Hematopoietic multipotent progenitor cell treated with erythropoietin and hydrocortisone succinate and interleukin-3 and kit ligand, for 15 days (in vitro differentiated cells): ENCODE measurements at places on chromosomes 12 and 14.
A peak's percentile ranks its signal among the peaks of the same experiment; 100 is the strongest.

DNA sequence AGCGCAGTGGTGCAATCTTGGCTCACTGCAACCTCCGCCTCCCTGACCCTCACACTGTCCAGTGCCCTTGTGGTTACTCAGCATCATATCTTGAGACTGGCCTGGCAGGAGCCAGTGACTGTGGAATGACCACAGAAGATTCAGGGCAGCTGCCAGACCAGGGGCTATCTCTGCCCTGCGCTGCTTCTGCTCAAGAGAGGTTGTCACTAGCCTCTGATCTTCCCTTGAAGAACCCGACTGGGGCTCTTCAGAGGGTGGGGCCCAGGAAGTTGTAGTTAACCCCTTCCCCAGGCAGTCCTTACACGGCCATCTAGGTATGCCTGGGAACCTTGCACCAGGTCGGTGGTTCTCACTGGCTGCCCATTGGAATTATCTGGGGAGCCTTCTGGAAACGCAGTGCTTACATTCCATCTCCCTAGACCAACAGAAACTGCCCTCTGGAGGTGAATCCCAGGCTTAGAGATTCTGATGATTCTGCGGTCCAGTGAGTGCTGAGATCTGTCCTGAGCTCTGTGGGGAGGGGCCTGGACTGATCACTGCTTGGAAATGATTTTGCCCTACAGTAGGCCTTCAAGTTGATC, 41.4 kb downstream of the PLEKHG3 start:
- no peak for DNase-seq

- DNase-seq, result peak; percentile 9
Observed at GRCh38 chr12:132559652-132560363, 50.6 kb downstream of the LRCOL1 start.

DNA sequence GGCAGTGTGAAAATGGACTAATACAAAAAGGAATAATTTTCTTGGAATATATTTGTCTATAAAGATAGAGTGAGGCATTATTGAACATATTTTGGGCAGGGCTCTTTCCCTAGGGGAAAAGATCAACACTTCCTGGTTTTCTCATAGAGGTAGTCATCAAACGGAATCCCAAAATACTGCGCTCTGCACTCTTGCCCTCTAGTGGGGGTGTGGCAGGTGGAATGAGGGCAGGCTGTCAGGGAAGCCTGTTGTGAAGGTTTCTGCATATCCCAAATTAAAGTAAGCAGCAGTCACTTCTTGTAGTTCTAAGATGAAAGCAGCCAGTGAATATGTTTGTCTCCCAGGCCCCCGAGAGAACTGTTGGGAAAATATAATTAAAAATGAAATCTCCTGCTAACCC, 666.8 kb upstream of the TMEM132C start:
- DNase-seq, result no peak

GRCh38 chr12:130199581-130200390, 37.5 kb downstream of the FZD10 start:
- DNase-seq, result no peak

GRCh38 chr12:52400906-52401305, 5.2 kb downstream of the KRT82 start:
- no peak for DNase-seq

DNA sequence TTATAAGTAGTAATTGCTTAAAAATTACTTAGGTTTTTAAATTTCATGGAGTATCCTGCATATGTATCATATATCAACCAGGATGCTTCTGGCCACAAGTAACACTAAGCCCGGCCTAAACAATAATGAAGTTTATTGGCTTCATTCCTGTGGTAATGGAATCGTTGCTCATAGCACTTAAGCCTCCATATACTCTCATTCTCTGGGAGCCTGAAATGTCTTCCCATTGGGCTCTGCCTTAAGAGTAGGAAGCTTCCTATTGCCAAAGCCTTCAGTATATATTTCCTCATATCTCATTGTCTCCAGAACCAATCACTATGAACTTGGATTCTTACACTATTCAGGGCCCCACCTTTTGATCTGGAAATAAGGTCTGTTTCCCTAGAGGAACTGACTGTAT, 83.8 kb upstream of the DNM1L start:
- DNase-seq, result no peak

DNA sequence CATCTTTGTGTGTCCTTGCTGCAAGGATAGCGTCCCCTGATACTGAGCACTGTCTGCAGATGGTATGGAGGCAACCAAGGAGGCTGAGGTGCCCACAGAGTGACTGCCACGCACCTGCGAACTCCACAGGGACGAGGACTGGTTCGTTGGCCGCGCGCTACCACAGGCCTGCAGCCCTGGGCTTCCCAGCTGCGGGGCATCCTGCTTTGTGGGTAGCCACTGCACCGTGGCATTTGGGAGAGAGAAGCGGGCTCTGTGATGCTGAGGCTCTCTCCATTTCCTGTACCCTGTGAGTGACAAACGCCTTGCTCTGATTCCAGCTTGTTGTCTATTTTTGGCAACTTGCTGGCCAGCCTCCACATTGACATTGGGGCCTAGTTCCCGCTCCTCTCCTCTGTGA, 76.3 kb downstream of the SLC15A4 start:
- DNase-seq, result no peak

DNA sequence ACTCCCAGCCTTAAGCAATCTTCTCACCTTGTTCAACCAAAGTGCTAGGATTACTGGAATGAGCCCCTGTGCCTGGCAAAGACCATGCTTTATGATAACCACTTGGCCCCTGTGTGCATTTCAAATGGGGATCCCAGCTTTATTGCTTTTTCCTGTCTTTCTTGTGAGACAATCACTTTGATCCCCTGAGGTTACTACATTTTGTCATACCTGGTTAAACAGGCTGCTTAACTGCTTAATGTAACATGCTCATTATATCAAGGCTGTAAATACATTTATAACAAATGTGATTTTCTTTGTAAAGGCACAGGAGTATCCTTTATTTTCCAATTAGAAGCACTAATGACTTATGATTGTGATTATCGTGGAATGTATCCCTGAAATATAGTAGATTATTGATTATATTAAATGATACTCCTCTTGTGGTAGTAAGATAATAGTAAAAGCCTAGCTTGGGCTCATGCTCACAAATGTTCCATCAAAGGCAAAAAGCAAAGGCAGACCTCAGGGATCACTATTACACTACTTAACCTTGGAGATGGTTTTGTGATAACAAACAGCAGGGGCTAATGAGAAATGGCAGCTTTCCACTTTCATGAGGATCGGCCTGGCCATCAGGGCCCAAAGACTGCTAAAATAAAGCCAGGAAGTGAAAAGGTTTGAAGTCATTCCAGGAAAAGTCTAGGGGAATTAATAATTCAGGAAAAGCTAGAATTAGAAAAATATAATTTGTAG, 290.8 kb upstream of the MDGA2 start:
- no peak for DNase-seq

DNA sequence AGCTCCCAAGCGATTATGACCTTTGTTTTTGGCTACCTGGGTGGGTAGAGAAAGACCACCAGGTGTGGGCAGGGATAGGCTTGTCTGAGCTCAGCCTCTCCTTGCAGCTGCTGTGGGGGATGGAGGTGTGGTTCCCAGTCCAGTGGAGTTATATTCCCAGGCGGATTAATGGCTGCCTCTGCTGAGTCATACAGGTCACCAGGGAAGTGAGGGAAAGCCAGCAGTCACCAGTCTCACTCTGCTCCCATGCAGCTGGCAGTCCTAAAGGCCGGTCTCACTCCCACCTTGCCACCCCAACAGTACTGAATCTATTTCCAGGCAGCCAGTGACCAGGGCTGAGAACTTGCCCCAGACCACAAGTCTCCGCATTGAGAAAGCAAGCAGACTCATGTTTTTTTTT, 399.2 kb downstream of the VRK1 start:
- DNase-seq, result no peak

DNA sequence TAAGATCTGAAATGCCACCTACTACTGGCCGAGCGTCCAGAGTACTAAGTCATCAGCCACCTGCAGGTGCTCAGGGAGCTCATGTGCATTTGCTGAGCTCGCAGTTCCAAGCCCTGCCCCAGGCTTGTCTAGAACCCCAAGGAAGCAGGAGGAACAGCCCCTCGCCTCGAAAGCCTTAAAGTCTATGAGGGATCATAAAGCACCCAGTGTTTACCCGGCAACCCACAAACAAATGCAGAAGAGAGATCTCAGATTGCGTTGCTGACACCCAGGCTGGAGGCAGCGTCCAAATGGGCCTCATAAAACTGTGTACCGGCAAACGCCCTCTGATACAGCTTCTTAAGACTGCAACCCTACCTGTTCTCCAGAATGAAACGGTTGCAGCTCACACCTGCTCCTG, 6.8 kb downstream of the KDM2B start:
- DNase-seq, result no peak

GRCh38 chr14:52395728-52396127, 81.6 kb downstream of the PTGER2 start:
- no peak for DNase-seq

GRCh38 chr14:57150449-57150848, 118.3 kb downstream of the EXOC5 start:
- no peak for DNase-seq

GRCh38 chr14:76394569-76394968, 18.6 kb downstream of the ESRRB start:
- no peak for DNase-seq

GRCh38 chr14:36479344-36479743, 40.7 kb downstream of the NKX2-1 start:
- DNase-seq, result no peak
